ENCODE measurements at places on chromosomes 3 and 15.

GRCh38 chr3:132753946-132754345, 31.7 kb upstream of the NPHP3 start:
- DNase-seq = no peak

- DNase-seq = no peak
Measured at GRCh38 chr3:24420224-24420623, 74.4 kb downstream of the THRB start.

DNA sequence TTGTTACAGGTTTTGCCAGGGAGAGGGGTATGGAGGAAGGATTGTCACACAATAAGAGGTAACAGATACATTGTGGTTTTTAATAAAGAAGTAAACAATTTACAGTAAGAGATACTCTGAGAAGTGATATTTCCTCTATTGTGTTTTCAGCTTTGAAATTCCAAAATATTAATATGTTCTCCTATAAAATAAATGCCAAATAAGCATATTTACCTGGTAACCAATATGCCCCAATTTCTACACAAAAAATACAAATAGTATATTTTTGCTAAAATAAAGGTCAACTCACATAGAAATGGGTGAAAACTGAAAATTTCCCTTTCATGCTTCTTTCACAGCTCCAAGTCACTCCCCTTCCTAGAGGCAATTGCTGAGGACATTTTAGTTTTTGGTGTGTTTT, 437.4 kb upstream of the UBE2E2 start:
- DNase-seq = no peak

GRCh38 chr15:94582368-94582767, 351.0 kb downstream of the MCTP2 start:
- no peak for DNase-seq

DNA sequence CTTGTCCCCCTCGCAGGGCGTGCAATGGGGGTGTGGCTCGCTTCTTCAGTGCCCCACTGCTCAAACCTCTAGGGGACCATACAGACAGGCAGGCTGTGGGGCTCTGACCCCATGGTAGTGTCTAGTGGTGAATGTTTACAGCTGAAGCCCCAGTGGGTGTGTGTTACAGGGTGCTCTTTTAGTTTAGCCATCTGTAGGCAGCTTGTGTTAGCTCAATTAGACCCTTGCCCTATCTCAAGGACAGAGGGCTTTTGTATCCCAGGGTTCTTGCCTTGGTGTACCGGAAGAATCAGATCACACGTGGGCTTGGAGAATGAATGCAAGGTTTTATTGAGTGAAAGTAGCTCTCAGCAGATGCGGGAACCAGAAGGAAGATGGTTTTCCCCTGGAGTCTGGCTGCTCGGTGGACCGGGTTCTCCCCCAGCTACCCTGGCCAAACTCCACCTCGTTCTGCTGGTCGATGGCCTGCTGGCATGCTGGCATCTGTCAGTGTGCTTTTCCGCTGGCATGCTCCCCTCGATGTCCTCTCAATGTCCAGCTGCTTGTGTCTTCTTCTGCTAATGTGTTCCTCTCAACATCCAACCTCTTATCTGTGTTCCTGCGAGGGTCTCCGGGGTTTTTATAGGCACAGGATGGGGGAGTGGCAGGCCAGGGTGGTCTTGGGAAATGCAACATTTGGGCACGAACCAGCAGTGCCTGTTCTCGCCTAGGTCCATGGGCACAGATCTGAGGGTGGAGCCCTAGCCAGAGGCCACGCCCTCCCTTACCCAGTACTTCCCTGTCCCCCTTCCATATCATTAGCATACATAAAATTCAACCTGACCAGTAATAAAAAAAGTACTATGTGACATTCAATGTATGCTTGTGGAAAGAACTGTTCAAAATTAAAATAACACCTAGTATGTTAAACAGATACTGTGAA, 6.6 kb downstream of the SPCS1 start:
- DNase-seq = no peak

- no peak for DNase-seq
Measured at GRCh38 chr3:70856414-70857162, 544.1 kb upstream of the MDFIC2 start.

DNA sequence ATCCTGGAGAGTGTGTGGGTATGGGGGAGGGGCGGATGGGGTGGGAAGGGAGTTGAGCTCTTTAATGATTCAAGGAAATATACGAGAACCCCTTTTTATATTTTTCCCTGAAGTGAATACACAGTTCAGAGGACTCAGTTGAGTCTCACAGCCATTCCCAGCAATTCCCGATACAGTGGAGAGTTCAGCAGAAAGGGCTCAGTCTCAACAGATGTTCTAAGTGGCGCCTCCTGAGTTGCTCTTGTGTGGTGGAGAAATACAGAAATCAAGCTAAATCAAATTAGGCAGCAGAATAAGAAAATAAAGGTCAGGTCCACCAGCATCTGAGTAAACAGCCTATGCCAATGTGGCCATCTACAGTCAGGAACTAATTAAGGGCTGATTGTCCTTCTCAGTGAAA, 372.1 kb downstream of the NR2F2 start:
- no peak for DNase-seq

- DNase-seq = no peak
Measured at GRCh38 chr3:125151442-125151817, 61.1 kb downstream of the SLC12A8 start.

DNA sequence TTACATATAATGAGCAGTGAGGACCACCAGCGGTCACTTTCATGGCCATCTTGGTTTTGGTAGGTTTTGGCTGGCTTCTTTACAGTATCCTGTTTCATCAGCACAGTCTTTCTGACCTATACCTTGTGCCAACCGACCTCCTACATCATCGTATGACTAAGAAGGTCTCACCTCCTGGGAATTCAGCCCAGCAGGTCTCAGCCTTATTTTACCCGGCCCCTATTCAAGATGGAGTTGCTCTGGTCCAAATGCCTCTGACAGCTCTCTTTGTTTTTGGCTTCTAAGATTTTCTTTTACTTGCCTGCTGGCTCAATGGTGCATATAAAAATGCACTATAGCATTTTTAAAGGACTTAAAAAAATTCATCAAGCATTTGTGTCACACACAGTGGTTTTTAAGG, 3.2 kb upstream of the MME start:
- no peak for DNase-seq

- no peak for DNase-seq
Measured at GRCh38 chr3:41011854-41012253, 187.5 kb upstream of the CTNNB1 start.

GRCh38 chr3:133328373-133328772, 71.5 kb upstream of the BFSP2 start:
- no peak for DNase-seq

DNA sequence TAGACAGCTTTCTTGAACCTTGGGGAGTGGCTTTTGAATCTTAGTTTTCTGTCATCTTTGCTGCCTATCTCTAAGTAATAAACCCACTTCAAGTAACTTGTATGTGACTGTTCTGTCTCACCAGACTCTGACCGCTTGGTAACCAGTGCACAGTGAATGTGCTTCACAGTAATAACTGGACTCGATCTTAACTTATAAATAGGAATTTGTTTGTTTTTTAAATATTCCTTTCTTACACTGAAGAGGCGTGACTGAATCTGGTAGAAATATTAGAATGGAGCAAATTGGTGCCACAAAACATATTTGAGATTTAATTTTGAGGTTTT, 318.0 kb downstream of the GBE1 start:
- DNase-seq = no peak

DNA sequence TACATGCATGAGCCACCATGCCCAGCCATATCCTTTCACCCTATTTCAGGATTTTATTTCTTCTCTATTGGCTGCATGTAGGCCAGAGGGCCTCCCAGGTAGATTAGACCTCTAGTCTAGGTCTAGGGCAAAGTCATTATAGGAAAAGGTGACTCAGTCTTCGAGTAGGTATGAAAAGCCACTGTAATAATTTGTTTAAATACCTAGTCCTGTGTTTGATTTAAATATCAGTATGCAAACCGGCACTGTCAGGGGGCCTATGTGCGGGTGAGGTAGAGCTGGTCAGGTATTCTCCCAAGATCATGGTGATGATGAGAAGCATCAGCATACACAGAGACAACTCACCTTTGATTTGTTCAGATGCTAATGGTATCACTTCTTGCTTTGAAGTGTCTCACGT, 101.4 kb upstream of the UMPS start:
- DNase-seq = no peak

DNA sequence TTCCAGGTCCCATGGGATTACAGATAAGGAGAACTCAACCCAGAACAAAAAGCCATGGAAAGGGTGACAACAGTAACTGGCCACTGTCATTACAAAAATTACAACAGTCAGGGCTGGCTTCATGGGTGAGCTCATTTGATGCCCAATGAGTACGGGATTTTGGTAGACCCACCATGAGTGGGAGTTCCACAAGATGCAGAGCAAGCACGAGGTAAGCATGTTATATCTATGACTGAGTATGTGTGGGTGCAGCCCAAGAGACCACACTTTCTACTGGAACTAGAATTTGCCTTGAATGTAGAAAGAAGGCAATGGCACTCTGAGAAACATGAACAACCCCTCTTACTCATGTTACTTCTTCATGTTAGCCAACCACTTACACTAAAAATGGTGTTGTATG, 83.3 kb downstream of the IGF2BP2 start:
- DNase-seq = no peak
